NCI-H460 (cell line): ENCODE measurements at places on chromosomes 4 and X. TPM values are rescaled to one million over a fixed set of nuclear protein-coding genes. Genes with fewer than 3 reads are reported as not detected.

The SCML2 gene
- total RNA-seq = 12.9 and 16.8 TPM in 2 replicates

The HTN3 gene
- not detected in 2 replicates for total RNA-seq

The XPNPEP2 gene
- total RNA-seq = not detected in 2 replicates

The MAGEA12 gene
- not detected in 2 replicates for total RNA-seq

The FAM241A gene
- 6.2 and 7.4 TPM in 2 replicates for total RNA-seq

The CDKL2 gene
- total RNA-seq = 1.1 and 2.2 TPM in 2 replicates

The PRDM8 gene
- 10.2 and 10.4 TPM in 2 replicates for total RNA-seq

The NDNF gene
- 0.35 and 0.79 TPM in 2 replicates for total RNA-seq
